ENCODE measurements at places on chromosomes 3 and 15. TPM values are rescaled to one million over a fixed set of nuclear protein-coding genes. Genes with fewer than 3 reads are reported as not detected.

Gene PRSS50
- total RNA-seq: not detected

Gene CPN2
- total RNA-seq: not detected

Gene EPHA3
- total RNA-seq: not detected

Gene ELL3
- 2.4 TPM for total RNA-seq

Gene IMPG2
- 0.76 TPM for total RNA-seq

Gene PTX3
- total RNA-seq: 172 TPM

Gene PRR23B
- total RNA-seq: not detected

Gene TLR9
- total RNA-seq: not detected

Gene CCDC71
- total RNA-seq: 23.5 TPM

GRCh38 chr3:48765376-48765775 lies 48.4 kb upstream of the IP6K2 start:
- no peak for DNase-seq
- H3K4me1 ChIP-seq: no peaks in the 10 kb centered on the region
- no peaks in the 10 kb centered on the region for H3K27me3 ChIP-seq
- no peak overlapping the region for H3K27ac ChIP-seq
- H3K36me3 ChIP-seq: peaks cover 4% of the 10 kb centered on the region

DNA sequence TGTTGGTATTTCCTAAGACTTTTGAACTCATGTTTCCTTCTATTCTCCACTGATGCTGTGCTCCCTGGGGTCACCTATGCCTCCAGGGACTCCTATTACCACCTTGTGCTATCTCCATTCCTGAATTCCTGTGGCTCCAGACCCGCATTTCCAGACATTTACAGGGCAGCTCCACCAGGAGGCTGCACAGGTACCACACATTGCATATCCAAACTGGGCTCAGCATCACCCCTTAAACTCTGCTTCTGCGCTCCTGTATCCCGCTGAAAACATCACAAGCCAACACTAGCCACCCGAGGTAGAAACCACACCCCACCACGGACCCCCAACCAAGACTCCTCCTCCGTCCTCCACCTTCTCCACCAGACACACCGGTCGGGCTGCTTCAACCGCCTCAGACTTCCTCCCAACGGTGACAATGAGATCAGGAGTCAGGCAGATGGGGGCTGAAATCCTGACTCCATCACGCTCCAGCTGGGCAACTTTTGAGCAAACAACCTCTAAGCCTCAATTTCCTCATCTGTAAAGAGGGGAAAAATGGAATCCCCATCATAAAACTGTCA lies 10.4 kb downstream of the TNK2 start:
- no peak overlapping the region for H3K27ac ChIP-seq
- H3K4me3 ChIP-seq: no peak overlapping the region
- H3K36me3 ChIP-seq: no peaks in the 10 kb centered on the region
- no peaks in the 10 kb centered on the region for H3K27me3 ChIP-seq

DNA sequence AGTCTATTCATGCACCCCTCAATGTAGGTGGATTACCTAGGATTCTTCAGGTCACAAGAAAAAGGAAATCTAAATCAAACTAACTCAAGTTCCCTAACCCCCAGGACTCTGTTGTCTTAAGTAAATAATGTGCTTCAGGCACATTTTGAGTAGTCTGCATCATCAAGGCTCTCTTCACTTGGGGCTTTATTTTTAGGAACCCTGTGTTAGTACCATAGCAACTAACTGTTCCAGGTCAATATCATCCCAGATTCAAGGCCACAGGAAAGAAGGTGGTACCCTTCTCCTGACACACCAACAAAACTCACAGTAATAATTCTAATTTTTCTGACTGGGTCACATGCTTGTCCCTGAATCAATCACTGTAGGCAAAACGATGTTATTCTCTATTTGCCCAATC lies 218.1 kb downstream of the MAGI1 start:
- no peaks in the 10 kb centered on the region for H3K36me3 ChIP-seq
- H3K4me3 ChIP-seq: no peak overlapping the region
- no peaks in the 10 kb centered on the region for H3K27me3 ChIP-seq

GRCh38 chr3:123409443-123410148 lies 39.3 kb downstream of the ADCY5 start:
- H3K27ac ChIP-seq: no peak overlapping the region
- no peaks in the 10 kb centered on the region for H3K36me3 ChIP-seq
- DNase-seq: no peak

DNA sequence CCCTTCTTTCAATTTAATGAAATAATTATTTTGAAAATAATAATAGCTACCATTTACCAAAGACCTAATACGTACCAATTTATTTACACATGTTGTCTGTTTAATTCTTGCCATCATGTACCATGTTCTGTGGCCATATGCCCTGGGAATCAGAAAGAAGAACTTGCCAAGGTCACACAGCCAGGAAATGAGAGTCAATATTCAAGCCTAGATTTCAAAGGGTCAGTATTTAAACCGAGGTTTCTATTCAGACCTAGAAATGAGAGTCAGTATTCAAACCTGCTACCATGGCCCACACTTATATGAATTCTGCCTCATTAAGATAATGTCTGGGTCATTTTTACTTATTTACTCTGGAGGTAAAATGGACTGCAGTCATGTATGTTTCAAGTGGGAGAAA lies 103.6 kb upstream of the TBL1XR1 start:
- no peaks in the 10 kb centered on the region for H3K4me1 ChIP-seq
- DNase-seq: no peak
- no peak overlapping the region for H3K27ac ChIP-seq
- no peak overlapping the region for H3K4me3 ChIP-seq
- no peaks in the 10 kb centered on the region for H3K27me3 ChIP-seq
- no peaks in the 10 kb centered on the region for H3K36me3 ChIP-seq

DNA sequence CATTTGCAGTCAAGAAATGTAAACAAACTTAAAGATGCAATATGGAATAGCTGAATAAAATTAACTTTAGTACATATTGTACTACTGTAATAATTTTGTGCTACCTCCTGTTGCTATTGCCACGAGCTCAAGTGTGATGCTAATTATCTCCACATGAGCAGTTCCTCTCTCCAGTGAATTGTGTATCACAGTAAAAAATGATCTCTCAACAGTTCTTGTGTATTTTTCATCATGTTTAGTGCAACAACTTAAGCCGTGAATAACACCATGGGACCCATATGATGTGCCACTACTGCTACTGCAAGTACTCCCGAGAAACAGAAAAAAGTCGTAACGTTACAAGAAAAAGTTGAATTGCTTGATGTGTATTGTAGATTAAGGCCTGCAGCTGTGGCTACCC lies 12.4 kb downstream of the RIOX2 start:
- peaks cover 4% of the 10 kb centered on the region for H3K36me3 ChIP-seq
- no peaks in the 10 kb centered on the region for H3K4me1 ChIP-seq
- DNase-seq: no peak
- H3K4me3 ChIP-seq: no peak overlapping the region
- no peaks in the 10 kb centered on the region for H3K27me3 ChIP-seq

DNA sequence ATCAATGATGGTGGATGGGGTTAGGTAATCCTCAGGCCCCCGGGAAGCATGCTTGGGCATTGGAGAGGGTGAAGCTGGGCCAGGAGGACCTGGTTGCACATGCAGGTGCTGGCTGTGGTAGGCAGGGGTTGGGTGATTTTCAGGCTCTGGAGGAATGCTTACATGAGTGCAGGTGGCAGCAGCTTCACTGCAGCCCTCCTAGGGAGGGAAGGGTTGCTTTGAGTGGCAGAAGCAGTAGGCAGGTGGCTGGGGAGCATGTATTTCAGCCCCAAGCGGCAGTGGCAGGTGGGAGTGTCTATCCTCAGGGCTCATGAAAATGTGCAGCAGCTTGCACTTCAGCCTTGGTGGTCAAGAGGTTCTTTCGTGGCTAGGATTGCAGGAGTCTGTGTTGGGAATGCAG lies 230.0 kb upstream of the CTNNB1 start:
- no peaks in the 10 kb centered on the region for H3K27me3 ChIP-seq
- peaks cover 36% of the 10 kb centered on the region for H3K4me1 ChIP-seq
- no peak overlapping the region for H3K4me3 ChIP-seq
- H3K27ac ChIP-seq: no peak overlapping the region
- H3K36me3 ChIP-seq: no peaks in the 10 kb centered on the region

DNA sequence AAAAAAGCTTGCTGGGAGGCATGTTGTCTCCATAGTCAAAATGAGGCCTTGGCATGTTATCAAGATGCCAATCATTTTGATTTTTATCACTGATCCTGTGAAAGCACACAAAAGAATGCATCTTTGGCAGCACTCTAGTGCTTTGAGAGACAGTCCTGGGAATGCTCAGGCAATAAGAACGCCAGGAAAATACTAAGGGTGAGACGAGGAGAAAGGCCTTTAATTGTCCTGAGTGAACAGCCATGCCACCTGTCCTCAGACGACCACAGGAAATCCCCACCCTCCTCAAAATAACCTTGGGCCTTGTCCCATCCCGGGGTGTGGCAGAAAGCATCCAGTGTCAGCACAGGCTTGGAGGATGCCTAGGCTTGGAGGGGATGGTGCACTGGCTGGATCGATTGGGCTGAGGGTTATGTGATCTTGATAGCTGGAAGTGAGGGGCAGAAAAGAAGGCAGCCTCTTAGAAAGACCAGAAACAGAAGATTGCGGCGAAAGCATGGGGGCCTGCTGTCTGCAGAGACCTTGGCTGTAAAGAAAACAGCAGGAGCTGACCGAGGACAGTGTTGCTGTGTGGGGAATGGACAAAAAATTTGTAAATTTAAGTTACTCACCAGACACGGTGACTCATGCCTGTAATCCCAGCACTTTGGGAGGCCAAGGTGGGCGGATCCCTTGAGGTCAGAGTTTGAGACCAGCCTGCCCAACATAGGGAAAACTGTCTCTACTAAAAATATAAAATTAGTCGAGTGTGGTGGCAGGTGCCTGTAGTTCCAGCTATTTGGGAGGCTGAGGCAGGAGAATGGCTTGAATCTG lies 7.3 kb downstream of the TMEM158 start:
- no peaks in the 10 kb centered on the region for H3K4me1 ChIP-seq
- H3K27ac ChIP-seq: no peak overlapping the region
- no peaks in the 10 kb centered on the region for H3K36me3 ChIP-seq
- no peaks in the 10 kb centered on the region for H3K27me3 ChIP-seq
- H3K4me3 ChIP-seq: no peak overlapping the region
- no peak for DNase-seq

DNA sequence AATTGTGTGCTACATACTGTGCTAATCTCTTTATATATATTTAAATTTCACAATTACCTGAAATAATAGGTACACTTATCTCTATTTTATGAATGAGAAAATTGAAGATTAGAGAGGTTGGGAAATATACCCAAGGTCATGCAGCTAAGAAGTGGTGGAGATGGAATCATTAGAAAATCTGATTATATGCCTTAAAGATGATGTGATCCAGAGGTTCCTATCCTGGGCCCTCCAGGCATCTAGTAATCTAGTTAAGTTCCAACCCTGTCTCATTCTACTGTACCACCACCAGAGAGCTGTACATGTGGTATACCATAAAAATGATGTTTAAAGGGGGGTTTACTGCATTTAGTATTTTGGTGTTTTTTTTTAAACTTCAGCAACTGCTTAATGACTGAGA lies 40.7 kb downstream of the SYN2 start:
- H3K4me1 ChIP-seq: no peaks in the 10 kb centered on the region
- H3K4me3 ChIP-seq: no peak overlapping the region
- no peak for DNase-seq
- no peaks in the 10 kb centered on the region for H3K36me3 ChIP-seq
- H3K27ac ChIP-seq: no peak overlapping the region

All from endothelial cell of umbilical vein (primary cell).